Keratinocyte (primary cell): ENCODE measurements at places on chromosomes 3 and 15. TPM values are rescaled to one million over a fixed set of nuclear protein-coding genes. Genes with fewer than 3 reads are reported as not detected.

GRCh38 chr3:78641703-78642102 is 1126.1 kb downstream of the ROBO1 start:
- no peak for DNase-seq

ZNF80 gene
- polyA plus RNA-seq: not detected in 3 replicates

GRCh38 chr15:77568973-77569728 is 63.6 kb downstream of the LINGO1 start:
- no peak for DNase-seq

DNA sequence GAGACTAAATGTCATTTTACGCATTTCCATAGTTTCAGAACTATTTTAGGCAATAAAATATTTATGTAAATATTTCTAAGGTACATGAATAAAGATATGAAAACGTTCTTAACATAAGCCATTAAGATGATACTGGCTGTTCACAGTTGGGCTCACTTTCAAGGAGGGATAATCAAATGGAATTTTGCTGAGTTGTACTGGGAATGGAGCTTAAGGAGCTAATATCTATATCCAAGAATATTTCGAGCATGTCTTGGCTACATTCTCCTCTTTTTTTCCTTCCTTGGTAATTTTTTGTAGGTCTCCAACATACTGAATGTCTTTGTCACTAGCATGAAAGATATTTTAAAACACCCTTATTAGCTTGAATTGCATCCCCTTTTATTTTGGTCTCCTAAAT is 383.4 kb downstream of the RAP2B start:
- no peak for DNase-seq

DNA sequence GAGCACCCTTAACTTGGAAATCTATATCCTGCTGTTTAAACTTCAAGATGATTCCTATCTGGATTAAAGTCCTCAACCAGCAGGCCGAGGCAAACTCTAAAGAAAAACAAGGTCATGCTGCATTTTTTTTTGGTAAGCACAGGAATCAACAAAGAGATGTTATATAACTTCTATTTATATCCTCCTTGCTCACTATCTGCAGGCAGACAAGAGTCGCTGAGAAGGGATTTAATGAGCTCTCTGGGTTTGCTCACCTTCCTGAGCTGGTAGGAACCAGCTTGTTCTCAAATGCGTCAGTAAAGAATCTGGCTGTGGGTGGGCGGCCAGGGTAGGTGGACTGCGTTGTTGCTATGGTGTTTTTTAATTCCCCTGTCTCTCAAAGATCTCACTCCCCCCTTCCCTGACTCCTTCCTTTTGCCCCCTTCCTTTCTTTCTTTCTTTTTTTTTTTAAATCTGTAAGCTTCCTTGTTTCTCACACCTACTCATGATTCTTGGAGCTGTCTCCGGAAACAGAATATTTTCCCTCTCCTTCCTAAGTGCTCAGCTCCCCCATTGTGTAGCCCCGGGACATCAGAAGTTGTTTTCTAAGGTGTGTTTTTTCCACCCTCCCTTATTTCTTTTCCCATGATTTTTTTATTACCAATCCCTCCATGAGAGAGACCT is 228.8 kb upstream of the BHLHE40 start:
- no peak for DNase-seq
